ENCODE measurements at places on chromosomes 4 and X.

DNA sequence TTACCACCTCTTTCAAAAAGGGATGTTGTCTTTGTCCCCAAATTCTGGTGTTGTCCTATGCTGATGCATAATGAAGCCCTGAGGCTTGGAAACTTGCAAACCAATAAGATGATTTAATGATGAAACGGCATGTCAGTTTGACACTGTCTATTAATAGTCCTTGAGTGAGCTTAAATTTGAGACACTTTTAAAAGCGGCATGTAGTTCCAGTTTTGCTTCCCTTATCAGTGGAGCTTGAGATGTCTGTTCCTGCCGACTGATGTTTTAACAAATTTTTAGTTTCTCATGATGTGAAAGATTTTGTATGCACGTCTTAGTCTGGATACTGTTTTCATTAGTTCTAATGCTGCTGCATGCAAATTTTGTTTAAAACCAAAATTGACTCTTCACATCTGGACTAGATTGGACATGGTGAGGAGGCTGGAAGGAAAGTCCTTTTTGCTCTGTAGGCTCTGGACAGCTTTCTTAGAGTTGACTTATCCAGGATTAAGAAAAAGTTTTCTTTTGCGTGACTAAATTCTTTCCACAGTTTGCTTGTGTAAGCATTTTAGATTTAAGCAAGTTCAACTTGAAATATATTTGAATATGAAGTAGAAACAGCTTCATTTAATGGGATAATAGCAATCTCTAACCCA, 11.7 kb downstream of the C1GALT1C1 start:
- no peak for DNase-seq

- DNase-seq = no peak
These were observed 130.2 kb downstream of the GASK1B start for GRCh38 chr4:158042591-158043030.

DNA sequence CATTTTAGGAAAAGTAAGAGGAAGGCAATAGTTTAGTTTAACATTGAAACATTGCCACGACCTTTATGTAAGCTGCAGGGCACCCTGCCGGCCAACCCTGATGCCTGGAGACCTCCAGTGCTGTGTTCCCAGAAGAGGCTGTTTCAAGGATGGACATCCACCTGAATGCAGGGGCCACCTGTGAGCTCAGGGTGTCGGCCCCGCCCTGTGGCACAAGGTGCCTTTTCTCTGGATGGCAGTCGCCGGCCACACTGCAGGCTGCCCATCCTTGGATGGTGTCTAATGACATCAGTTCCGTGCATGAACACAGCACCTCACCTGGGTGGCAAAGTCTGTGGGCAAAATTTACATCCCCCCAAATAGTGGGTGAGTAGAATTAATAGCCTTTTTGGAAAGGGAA, 180.0 kb downstream of the AFAP1 start:
- no peak for DNase-seq

DNA sequence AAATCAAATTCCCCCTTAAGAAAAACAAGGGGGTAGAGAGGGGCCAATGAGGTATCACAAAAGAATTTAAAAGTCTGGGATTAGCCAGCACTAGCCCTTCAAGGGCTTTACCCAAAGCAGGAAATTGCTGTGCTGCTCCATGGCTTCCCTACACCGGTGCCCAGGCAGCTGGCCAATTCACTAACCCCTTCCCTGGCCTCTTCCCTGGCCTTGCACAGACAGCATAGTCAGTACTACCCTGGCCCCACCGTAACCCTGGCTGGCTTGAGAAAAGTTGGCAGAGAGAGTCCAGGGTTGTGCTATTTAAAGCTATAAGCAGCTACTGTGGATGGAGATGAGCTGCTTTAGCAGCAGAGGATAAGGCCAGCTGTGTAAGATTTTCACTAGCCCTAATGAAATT, 43.1 kb downstream of the ADAMTS3 start:
- peak; percentile 16 for DNase-seq

Measured in WERI-Rb-1 (cell line).